ENCODE measurements at places on chromosomes 2 and 18.

DNA sequence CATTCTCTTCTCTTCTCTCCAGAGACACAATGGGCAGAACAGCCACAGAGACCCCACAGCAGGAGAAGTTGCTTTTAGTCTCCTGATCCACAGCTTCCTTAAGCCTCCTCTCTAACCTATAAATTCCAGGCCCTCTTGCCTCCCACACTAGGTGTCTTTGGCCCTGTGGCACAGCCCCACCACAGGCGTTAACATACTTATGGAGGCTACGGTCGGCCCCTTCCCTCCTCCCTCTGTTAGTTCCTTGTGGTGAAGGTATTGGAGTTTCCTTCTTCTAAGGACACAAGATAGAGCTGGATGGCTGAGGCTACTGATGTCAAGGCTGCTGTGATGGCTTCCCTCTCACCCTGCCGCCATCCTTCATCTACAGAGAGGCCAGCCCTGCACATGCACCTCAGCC, 123.5 kb upstream of the ACAA2 start:
- no peak for DNase-seq

DNA sequence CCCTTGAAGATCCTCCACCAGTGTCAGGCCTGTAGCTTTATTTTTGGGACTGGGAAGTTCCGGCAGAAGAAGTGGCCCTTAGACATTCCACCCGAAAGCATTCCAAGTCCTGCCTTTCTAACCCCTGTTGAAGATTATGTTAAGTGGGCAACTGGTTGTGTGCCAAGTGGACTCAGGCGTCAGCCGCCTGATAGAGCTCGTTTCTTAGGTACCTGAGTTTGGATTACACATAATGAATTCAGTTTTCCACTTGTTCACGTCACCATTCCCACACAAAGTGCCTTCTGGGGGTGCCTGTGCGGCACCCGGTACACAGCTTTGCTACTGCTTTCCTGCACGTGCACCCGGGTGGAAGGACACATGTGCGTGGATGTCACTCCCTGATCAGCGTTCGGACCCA, 156.5 kb downstream of the PTGR3 start:
- no peak for DNase-seq

DNA sequence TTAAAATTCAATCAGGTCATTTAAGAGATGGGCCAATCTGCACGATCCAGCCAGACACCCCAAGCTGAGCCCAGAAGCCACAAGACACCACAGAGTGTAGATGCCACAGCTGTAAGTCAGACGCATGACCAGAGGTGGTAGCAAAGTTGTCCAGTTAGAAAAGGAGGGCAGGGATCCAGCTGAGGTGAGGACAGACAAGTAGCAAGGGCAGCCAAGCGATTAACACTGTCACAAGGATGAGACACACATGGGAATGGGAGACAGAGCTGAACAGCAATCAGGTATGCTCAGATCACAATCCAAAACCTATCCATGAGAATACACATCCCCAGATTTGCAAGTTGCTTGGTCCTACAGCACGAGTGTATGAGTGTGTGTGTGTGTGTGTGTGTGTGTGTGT, 143.4 kb upstream of the STK17B start:
- DNase-seq, result no peak

GRCh38 chr2:177673602-177674595, 281.3 kb downstream of the AGPS start:
- no peak for DNase-seq

GRCh38 chr2:70516596-70516995, 37.0 kb downstream of the TGFA start:
- no peak for DNase-seq

DNA sequence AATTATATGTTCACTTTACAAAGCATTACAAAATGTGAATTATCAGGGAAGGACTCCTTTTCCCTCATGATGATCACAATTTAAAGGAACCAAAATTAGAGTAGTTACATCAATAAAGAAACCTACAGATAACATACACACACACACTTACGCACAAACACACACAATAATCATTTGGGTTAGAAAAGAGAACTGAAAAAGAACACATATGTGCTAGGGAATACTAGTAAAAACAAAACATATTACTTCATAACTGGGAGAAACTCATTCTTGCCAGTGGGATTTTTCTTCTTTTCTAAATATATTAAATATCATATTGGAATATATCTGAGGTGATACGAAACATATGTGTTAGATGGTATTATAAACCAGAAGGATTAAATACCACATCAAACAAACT, 42.3 kb downstream of the FIGN start:
- DNase-seq, result no peak

GRCh38 chr2:101725515-101726192, 28.1 kb downstream of the MAP4K4 start:
- DNase-seq, result no peak

DNA sequence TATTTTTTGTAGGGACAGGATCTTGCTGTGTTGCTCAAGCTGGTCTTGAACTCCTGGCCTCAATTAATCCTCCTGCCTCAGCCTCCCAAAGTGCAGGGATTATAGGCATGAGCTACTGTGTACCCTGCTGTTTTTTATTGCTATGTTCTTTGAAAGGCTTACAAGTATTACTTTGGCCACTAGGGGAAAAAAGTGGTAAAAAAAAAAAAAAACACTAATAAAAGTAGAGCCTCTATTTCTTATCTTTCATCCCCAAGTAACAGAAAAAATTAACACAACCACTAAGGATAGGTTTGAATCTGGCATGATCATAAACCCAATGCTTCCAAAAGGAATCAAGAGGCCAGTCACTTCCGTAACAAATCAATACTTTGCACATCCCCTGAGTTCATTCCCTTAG, 11.6 kb downstream of the NOL10 start:
- no peak for DNase-seq

- no peak for DNase-seq
Measured at GRCh38 chr2:238636269-238637073, 209.7 kb downstream of the ASB1 start.

GRCh38 chr18:55627007-55627406, 39.0 kb upstream of the TCF4 start:
- no peak for DNase-seq

- no peak for DNase-seq
Measured at GRCh38 chr18:34772887-34773286, 62.8 kb downstream of the DTNA start.

- DNase-seq, result no peak
Measured at GRCh38 chr18:76405681-76406356, 89.2 kb downstream of the ZNF516 start.

GRCh38 chr18:67518566-67518965, 2.0 kb upstream of the DSEL start:
- DNase-seq, result no peak

DNA sequence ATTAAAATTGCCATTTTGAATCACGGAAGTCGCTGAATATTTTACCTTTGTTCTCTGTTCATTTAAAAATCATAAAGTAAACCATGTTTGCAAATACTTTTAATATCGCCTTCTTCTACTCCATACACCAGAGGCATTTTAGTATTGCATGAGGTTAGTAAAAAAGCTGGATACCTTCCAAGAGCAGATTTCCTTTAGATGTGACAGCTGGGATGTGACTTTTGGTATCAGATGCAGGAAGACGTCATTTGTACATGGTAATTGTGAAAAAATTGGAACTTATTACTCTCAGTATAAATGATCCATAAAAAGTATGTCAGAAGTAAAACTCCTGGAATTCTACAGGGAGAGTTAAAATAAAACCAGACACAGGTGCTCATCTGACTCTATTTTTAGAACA, 89.5 kb downstream of the SLC4A10 start:
- DNase-seq, result no peak

GRCh38 chr2:70214365-70214764, 23.5 kb upstream of the C2orf42 start:
- no peak for DNase-seq

GRCh38 chr18:59742325-59743111, 45.3 kb upstream of the CCBE1 start:
- no peak for DNase-seq

GRCh38 chr2:100393362-100393761, 24.1 kb downstream of the CHST10 start:
- DNase-seq, result no peak

DNA sequence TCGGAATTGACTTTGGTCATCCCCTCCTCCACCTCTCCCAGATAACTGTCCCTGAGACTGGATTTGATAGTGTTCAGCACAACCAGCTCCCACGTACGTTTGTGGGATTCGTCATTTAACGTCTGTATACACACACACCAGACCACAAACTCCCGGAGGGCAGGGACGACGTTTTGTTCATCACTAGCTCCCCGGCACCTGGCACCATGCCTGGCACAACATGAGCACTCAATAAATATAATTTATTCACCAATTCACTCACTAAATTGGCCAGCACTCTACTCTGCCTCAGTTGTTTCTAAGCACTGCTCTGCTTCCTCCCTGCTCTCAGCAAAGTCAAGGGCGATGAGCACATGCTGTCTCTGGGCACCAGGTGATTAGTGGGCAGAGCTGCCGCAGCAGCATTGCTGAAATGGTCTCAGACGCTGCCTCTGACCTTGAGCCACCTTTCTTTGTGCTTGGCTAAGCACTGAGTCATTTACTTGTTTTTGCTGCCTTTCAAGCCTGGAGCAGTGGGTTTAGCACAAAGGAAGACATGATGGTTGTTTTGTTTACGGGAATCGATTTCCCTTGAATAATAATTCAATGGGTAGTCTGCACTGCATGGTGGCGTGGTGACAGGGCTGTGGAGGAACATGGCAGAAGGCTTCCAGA, 19.3 kb upstream of the LOXHD1 start:
- DNase-seq, result no peak

- no peak for DNase-seq
Measured at GRCh38 chr2:33142810-33143209, 196.1 kb downstream of the LTBP1 start.

DNA sequence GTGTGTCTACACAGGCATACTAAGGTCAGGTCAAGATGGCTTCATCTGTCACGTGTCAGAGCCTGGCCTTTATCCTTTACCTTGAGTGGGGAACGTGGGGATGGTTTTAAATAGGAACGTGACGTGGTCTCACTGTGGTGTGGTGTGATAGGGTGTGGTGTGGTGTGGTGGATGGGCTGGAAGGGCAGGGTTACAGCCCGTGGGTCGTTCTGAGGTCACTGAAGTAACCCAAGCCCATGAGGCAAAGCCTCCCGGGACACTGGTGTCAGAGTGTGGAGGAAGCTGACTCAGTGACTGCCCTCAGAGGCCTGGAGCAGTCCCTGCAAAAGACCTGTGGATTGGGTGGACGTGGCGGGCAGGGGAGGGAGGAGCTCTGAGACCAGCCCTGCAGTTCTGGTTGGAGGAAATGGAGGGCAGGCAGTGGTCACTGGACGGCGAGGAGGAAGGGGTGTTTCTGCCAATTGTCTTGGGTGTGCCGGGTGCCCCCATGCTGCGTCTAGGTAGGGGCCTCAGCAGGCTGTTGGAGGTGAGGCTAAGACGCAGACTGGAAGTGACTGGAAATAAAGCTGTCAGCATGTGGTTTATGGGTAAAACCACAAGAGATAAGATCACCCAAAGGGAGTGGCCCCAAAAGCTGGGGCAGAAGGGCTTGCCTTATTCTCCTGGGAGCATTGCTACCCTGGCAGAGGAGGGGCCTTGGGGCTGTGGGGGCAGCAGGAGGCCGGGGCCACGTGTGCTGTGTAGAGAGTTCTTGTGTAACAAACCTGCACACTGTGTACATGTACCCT, 84.8 kb downstream of the SH3RF3 start:
- peak; percentile 20 for DNase-seq

DNA sequence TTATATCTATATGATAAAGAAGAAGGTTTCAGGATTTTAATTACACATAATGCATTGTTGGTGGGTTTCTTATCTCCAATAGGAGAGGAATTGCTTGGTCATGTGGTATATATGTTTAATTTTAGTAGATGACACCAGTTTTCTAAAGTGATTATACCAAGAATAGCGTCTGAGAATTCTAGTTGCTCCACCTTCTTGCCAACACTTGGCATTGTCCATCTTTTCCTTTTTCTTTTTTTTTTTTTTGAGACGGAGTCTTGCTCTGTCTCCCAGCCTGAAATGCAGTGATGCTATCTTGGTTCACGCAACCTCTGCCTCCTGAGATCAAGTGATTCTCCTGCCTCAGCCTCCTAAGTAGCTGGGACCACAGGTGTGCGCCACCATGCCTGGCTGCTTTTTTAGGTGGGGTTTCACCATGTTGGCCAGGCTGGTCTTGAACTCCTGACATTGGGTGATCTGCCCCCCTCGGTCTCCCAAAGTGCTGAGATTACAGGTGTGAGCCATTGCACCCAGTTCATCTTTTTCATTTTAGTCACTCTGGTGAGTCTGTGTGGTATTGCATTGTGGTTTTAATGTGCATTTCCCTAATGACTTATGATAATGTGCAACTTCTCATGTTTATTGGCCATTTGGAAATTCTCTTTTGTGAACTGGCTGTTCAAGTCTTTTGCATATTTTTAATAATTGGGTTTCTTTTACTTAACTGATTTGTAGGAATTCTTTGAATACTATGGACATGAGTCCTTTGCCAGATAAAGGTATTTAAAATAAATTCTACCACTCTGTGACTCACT, 37.3 kb upstream of the ZNF512 start:
- no peak for DNase-seq

- DNase-seq, result no peak
Measured at GRCh38 chr2:29530281-29530680, 391.1 kb downstream of the ALK start.

- no peak for DNase-seq
Measured at GRCh38 chr2:100721693-100722092, 98.2 kb upstream of the NPAS2 start.
